ENCODE measurements at places on chromosomes 3 and 15. TPM values are rescaled to one million over a fixed set of nuclear protein-coding genes. Genes with fewer than 3 reads are reported as not detected.

CTNNB1 gene
- total RNA-seq: 212 TPM

CPLX3 gene
- 6.1 TPM for total RNA-seq

GRCh38 chr3:41126472-41126871, 72.8 kb upstream of the CTNNB1 start:
- no peak for DNase-seq

DNA sequence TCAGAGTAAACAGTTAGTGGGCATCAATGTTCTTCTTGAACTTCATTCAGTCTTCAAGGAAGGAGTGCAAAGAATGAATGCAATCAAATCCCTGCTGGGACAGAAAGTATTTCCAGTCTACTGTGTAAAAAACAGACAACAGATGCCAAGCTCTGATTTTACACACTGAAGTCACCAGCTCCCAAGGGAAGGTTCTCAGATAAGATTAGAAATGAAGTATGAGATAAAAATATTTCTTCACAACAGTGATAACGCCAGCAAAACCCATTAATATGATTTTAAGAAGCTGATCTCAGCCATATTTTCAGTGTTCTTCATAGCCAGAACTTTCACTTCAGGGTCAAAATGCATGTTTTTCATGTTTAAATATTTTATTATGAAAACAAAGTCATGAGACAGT, 265.6 kb downstream of the CTNNB1 start:
- no peak for DNase-seq

DNA sequence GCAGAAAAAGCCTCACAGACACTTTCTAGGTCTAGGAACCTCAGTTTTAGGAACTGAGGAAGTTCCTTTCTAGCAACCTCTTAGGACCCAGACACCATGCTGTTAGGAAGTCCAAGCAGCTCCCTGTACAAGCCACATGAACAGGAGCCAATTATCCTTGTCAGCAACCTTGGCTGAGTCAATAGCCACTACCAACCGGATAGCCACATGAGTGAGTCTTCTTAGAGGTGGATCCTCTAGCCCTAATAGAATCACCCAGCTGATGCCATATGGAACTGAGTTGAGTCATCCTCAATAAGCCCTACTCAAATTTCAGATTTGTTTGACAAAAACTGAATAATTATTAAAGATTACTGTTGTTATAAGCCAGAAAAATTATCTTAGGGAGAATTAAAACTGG, 256.2 kb downstream of the NLGN1 start:
- DNase-seq: no peak

- no peak for DNase-seq
These were observed 417.3 kb downstream of the OTOL1 start for GRCh38 chr3:161913786-161914389.

DNA sequence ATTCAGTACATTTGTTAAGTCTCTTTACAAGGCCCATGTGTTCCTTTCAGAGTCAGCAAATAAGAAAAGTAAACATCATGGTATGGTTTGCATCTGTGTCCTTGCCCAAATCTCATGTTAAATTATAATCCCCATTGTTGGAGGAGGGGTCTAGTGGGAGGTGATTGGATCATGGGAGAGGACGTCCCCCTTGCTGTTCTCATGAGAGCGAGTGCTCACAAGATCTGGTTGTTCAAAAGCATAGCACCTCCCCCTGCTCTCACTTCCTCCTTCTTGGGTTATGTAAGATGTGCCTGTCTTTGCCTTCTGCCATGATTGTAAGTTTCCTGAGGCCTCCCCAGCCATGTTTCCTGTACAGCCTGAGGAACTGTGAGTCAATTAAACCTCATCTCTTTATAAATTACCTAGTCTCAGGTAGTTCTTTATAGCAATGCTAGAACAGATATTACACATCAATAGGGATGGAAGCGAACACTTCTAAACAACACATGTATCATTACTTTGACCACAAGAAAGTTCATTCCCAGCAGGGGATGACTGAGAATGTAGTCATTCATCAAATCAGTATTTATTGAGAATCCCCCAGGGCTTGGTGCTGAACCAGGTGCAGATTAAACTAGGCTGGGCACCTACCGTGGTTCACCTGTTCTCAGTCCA, 4.1 kb downstream of the EFCAB12 start:
- DNase-seq: no peak

DNA sequence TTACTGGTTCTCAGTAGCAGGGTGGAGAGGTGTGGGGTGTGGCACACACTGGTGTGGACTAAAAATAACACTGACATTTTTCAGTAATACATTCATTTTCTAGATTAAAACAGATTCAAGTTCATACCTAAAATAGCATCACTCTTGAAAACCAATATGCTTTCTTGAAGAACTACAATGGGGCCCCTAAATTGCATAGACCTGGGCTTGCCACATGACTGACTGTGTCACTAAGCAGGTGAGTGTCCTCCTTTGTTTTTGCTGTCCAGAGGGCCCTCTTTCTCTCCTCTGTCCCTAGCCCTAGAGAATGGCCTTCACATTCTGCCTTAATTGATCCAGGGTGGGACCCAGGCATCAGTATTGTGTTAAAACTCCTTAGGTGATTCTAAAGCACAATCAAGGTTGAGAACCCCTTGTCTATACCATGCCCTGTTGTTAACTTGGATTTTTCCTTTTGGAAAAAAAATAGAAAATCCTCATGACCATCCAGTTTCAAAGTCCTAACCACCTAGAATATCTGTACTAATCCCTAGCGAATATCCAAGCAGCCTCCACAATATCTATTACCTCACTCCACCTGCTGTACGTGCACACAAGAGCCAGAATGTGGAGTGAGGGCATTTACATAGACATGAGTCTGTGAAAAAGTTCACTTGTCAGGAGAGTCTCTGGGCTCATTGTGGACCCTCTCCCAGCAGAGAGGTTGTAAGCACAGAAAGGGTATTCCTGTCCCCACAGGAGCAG, 18.7 kb upstream of the TMEM41A start:
- no peak for DNase-seq
